ENCODE measurements at places on chromosomes 12 and 14.
A peak's percentile ranks its signal among the peaks of the same experiment; 100 is the strongest.

GRCh38 chr12:92363295-92364146, 217.9 kb upstream of the BTG1 start:
- peak; percentile 76 for DNase-seq

DNA sequence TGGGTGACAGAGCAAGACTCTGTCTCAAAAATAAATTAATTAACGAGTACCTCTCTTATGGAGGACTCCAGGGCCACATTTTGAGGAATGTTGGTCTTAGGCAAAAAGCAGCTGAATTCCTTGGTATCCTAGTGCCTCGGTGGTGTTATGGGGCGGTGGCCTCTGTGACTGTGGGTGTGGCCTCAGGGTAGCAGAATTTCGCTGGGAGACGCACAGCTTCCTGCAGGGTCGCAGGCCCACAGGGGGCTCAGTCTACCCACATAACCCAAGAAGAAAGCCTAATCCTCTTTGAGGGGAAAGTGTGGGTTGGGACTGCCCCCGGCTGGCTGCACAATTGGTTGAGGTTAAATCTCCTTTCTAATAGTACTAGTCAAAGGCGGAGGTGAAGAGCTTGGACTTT, 11.2 kb upstream of the SERPINA4 start:
- DNase-seq: no peak

GRCh38 chr12:102669056-102669455, 188.7 kb upstream of the IGF1 start:
- DNase-seq: no peak

DNA sequence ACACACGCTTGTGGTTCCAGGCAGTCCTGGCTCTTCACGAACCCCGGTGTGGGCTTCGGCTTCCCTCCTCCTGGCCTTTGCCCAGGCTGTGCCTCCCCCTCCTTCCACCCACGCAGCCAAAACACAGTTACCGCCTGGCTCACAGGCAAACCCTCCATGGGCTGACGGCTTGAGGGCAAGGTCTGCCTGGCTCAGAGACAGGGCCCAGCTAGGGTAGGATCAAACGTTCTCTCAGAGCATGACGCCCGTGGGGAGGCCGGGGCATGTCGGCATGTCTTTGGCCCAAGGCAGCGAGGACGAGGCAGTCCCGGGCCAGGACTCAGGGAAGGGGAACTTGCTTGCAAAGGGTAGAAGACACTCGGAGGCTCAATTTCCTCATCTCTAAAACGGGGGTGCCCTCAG, 2.1 kb downstream of the SLC25A47 start:
- no peak for DNase-seq

DNA sequence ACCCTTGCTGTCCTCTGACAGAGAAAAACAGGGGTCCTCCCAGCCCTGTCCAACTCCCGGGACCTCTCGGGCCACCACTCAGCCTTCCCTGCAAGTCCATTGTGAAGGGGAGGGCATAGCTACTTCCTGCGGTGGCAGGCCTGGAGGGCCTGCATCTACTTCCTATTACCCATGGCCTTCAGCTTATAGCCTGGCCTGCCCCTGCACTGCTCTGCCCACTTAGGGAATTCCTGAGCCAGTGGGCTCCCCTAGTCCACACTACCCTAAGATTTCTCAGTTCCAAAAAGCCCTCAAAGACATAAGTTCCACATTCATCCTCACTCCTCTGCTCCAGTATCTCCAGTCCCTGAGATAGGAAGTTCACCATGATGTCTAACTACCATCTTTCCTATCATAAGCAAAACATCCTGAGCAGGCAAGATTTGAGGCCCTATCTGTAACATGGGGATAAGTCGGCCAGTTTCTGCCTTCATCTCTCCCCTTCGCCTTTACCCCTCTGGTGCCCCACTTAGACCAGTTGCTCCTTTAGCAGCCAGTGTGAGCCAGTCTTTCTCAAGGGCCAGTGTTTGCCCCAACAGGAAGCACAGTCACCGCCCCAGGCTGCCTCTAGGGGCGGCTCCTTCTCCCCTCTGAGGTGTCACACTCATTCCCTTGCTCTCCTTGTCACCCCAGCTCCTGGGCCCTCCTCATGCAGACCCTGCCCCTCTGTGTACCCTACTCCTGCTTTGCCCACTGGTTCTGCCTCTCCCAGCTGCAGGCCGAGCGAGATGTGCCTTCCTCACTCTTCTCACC, 10.9 kb downstream of the HDAC7 start:
- no peak for DNase-seq

- DNase-seq: no peak
These were observed 1535.9 kb upstream of the FLRT2 start for GRCh38 chr14:83994020-83994419.

- no peak for DNase-seq
These were observed 27.6 kb downstream of the TRIM9 start for GRCh38 chr14:51067295-51067694.

DNA sequence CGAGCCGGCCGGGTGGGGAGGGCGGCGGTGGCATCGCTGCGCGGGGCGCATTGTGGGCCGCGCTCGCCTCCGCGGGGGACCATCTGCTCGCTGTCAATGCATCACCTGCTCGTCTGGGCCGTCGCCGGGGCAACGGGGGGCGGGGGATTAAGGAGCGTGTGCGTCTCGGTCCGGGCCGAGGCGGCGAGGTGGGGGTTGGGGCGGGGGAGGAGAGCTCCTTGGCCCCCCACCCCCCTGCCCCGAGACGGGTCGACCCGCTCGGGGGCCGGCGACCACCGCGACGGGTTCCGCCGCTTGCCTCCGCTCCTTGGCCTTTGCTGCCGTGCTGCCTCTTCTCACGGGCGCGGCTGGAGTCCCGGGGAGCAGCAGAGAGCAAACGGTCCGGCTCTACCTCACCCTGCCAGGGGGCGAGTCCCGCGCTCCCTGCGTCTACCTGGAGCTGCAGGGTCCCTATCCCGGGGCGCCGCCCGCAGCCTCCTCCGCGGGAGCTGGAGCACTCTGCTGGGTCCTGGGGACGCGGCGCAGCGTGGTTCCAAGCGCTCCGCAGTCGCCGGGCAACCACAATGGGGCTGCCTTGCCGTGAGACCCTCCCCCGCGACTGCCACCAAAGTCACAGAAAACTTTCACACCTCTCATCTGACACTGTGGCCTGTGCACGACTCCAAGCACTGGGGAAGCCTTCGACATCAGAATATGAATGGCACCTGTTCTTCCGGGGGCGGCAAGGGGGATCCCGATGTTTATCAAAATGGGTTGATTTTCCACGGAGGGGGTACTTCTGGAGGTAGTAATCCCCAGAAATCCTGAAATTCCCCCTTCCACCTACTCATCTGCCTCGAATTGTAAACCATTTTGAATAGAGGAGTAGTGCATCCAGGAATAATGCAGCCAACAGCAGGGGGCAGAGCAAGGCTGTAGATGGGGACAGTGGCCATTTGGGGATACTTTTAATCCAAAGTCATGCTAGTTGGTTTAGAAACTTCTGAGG, at the start of gene C12orf42:
TSS of gene C12orf42 (minus strand) at position 500 of the 988 bp plus-strand sequence. CDS start 17,542 bp downstream, outside the sequence.
- DNase-seq: no peak

- DNase-seq: no peak
These were observed 11.1 kb upstream of the MYO1H start for GRCh38 chr12:109336593-109336992.

GRCh38 chr12:3199551-3200031, 122.4 kb downstream of the TSPAN9 start:
- DNase-seq: no peak

DNA sequence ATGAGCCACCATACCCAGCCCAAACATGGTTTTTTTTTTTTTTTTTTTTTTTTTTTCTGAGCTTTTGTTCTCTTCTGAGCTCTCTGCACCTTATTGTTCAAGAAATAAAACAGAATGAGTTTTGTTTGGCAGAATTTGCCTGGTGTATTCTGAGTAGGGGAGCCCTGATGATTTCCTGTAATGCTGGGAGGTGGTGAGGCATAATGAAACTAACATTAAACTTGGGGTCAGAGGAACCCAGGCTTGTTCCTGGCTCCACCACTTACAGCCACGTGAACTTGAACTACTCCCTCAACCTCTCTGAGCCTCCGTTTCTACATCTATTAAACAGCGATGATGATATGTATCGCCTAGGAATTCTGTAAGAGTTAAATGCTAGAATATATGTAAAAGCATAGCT, 276.3 kb upstream of the CRY1 start:
- no peak for DNase-seq

- DNase-seq: no peak
These were observed 793.7 kb downstream of the RPS29 start for GRCh38 chr14:48792376-48793024.

GRCh38 chr14:85533023-85533860, 3.3 kb downstream of the FLRT2 start:
- DNase-seq: peak; percentile 87

GRCh38 chr14:35573911-35574310, 39.9 kb downstream of the INSM2 start:
- DNase-seq: no peak

- no peak for DNase-seq
These were observed 126.3 kb downstream of the SLC25A47 start for GRCh38 chr14:100449225-100449987.

GRCh38 chr14:93007225-93007997, 84.5 kb downstream of the CHGA start:
- no peak for DNase-seq

GRCh38 chr14:32509632-32510187, 180.6 kb downstream of the AKAP6 start:
- no peak for DNase-seq

GRCh38 chr12:53935383-53936341, 3.0 kb upstream of the HOXC13 start:
- DNase-seq: no peak

DNA sequence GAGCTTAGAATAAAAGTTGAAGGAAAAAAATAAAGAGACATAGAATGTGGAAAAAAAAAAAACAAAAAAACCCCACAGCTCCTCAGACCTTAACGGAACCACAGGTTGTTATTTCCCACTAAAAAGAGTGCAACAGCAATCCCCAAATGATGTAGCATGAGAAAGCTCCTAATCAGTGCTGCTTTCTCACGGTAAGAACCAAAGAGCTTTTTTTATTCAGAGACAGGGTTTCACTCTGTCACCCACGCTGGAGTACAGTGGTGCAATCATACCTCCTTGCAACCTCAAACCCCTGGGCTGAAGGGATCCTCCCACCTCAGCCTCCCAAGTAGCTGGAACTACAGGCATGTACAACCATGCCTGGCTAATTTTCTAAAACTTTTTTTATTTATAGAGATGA, 13.3 kb downstream of the NDUFA12 start:
- no peak for DNase-seq

DNA sequence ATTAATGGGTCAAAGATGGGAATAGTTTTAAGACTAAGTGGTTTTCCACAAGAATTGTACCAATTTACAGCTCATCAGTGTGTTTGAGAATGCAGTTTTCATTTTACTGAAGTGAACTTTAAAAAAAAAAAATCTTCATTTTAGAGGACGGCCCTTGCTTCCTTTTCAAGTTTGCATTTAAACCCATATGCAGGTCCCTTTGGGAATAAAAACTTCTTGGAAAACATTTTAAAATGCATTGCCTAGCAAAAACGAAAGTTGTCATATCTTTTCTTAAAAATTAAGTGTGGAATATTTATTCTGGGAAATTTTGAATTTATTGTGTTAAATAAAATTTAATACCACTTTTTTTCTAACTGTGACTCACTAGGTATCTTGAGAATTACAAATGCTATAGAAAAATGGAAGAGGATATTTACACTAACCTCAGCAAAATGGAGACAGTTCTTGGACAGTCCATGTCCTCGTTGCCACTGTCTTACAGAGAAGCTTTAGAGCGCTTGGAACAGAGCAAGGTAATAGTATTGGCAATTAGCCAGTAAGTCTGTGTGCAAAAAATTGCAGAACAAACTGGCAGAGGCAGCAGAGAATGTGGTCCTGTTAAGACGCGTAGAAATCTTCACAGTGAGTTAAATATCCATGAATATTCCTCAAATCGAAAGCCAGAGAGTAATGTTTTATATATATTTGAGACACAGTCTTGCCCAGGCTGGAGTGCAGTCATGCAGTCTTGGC, 209.7 kb downstream of the SYNE2 start:
- DNase-seq: no peak

Measured in left forelimb (tissue), 1 donor.